ENCODE measurements at places on chromosomes 7 and 10.

- no peak for DNase-seq
Measured at GRCh38 chr10:52257692-52258075, 56.4 kb upstream of the DKK1 start.

GRCh38 chr10:85624511-85624910 lies 742.1 kb downstream of the GRID1 start:
- DNase-seq, result no peak

GRCh38 chr7:80135309-80136104 lies 876 bp downstream of the GNAI1 start:
- no peak for DNase-seq

DNA sequence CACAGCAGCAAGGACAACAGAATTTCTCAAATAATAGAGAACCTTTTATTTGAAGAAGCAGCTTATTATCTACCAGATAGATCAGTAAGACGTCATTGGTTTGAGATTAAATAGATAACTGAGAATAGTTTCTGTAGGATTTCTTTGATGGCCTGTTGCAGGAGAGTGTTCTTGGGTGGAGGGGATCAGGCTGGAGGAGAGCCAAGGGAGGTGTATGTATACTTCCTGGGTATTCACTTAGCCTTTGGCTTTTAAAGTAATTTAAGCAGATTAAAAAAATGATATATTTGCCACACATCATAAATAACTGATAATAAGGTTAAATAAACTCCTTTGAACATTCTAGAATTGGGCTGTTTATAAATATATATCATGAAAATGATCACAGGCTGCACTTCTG lies 486.1 kb upstream of the IGFBP3 start:
- DNase-seq, result no peak

GRCh38 chr7:22452142-22452959 lies 47.6 kb downstream of the STEAP1B start:
- DNase-seq, result no peak

- no peak for DNase-seq
Measured at GRCh38 chr7:51138123-51139085, 178.2 kb downstream of the COBL start.

GRCh38 chr7:20798694-20799121 lies 12.0 kb upstream of the SP8 start:
- DNase-seq, result no peak

- no peak for DNase-seq
Measured at GRCh38 chr10:46220872-46221538, 65.8 kb upstream of the ANTXRL start.

GRCh38 chr10:49187950-49188761 lies at the start of gene TMEM273:
TSS of gene TMEM273 (minus strand) at chr10:49188391. CDS start at chr10:49188336, 55 bp downstream.
- DNase-seq, result peak; percentile 90

DNA sequence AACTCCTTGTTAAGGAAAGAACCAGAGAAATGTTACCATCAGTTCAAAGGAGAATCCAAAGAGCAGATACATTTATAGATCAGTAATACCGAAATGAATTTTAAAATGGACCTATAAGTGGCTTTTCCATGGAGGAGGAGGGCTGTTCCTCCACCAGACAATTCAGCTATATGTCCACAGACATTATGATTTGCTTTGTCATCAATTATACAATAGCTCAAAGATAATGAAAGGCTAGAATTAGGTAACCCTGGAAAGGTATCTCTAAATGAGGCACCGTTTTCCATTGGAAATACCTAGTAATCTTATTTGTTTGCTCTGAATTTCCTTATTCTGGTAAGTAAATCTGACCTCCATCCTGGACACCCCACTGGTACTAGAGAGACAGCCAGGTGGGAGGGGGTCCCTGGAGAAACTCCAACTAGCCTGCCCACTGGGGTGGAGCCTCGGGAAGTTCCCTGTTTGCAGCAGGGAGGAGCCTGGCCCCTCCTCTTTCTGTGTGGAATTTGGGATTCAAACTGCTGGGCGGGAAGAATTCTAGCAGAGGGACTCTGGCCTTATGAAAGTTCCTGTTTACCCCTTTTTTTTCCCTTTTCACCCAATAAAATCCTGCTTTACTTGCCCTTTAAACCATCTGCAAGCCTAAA lies 218.0 kb downstream of the PHF14 start:
- DNase-seq, result no peak

GRCh38 chr10:12051241-12051640 lies 8.6 kb upstream of the UPF2 start:
- DNase-seq, result no peak

- DNase-seq, result no peak
Measured at GRCh38 chr7:99707096-99707495, 27.3 kb upstream of the CYP3A5 start.

DNA sequence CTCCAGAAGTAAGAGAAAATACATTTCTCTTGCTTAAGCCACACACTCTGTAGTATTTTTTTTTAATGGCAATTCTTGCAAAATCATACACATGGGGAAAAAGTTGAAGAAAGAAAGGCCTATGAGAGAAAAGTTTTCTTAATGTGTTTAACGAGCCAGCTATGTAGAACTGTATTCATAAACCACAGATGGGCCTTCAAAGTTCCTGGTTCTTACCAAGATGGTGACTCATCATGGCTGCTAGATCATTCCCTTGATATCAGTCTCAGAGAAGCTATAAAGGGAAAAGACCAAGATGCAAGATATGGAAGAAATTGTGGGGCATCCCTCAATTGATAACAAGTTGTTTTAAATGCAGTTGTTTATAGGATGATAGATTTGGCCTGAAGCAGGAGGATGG lies 992.7 kb upstream of the MBL2 start:
- DNase-seq, result peak; percentile 38

DNA sequence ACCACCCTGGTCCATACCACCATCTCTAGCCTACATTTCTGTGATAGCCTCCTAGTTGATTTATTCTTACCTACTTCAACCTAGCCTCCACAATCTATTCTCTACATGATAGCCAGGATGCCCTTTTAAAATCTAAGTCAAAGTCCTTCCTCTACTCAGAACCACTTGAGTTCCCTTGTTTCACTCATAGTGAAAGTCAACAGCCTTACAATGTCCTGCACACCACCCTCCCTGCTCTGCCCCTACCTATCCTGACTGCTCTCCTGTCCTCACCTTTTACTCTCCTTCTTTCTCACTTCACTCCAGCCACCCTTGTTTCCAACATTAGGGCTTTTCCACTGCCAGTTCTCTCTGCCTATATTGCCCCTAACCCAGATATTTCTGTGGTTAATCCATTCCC lies 146.7 kb downstream of the GRM3 start:
- no peak for DNase-seq

GRCh38 chr10:13767676-13768178 lies 181.0 kb downstream of the PRPF18 start:
- peak; percentile 42 for DNase-seq

DNA sequence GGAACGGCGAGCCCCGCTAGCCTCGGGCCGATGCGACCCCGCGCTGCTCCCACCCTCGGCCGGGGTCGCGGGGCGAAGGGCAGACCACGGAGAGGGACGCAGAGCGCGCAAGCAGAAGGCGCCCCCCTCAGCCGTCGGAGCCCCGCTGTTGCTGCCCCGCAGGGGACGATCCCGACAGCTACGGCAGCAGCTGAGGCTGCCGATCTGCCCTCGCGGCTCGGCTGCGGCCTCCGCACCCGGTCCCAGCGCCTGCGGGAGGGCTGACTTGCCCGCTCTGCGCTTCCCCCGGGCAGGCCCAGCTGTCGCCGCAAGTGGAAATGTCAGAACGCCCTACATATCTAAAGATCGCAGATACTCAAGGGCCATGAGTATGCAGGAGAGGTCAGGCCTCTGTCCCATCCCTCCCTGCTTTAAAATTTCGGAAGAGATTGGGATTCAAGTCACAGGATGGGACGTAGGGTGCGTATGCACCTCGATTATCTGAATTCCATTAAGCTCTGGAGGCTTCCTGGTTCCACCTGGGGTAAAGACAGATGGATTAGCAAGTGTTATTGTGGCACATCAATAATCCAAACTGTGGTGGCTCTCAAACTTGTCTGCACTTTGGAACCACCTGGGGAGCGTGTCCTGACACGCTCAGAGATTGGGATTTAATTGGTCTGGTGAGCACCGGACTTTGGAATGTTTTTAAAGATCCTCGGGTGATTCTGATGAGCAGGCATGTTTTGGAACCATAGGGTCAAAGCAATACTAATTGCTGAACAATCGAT lies at the start of gene CRPPA:
TSS of gene CRPPA (minus strand) at position 206 of the 770 bp plus-strand sequence. CDS start 216 bp downstream, outside the sequence.
- no peak for DNase-seq

GRCh38 chr10:15588635-15589508 lies 130.8 kb downstream of the ITGA8 start:
- DNase-seq, result no peak

DNA sequence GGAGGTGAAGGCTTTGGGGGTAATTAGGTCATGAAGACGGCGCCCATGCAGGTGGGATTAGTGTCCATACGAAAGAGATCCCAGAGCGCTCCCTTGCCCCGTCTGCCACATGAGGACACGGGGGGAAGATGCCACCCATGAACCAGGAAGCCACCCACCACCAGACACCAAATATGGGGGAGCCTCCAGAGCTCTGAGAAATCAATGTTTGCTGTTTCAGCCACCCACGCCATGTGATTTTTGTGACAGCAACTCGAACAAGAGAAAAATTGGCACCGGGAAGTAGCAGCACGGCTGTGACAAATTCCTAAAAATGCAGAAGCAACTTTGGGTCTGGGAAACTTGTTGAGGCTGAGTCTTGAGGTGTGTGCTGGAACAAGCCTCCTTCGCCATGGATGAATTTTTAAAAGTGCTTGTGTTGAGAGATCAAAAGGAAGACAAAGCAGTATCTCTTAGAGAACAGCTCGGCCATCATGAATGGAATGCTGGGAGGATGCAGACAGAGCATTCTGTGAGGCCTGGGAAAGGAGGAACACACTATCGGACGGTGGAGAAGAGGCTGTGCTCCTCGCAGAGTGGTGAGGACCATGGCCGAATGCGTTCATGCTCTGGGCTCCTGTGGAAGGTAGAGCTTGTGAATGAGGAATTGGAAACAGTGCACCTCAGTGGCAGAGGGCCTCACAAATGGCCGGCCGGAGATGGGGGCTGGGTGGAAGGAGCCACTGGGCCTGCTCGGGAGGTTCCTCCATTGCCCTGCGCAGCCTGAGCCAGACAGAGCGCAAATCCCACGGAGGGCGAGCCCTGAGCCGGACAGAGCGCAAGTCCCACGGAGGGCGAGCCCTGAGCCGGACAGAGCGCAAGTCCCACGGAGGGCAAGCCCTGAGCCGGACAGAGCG lies 277.5 kb downstream of the PTPRN2 start:
- DNase-seq, result no peak

GRCh38 chr7:17168416-17168815 lies 130.0 kb upstream of the AHR start:
- no peak for DNase-seq

GRCh38 chr7:80699045-80699638 lies 60.7 kb downstream of the CD36 start:
- no peak for DNase-seq

GRCh38 chr7:96076350-96076707 lies 245.6 kb downstream of the SLC25A13 start:
- no peak for DNase-seq

DNA sequence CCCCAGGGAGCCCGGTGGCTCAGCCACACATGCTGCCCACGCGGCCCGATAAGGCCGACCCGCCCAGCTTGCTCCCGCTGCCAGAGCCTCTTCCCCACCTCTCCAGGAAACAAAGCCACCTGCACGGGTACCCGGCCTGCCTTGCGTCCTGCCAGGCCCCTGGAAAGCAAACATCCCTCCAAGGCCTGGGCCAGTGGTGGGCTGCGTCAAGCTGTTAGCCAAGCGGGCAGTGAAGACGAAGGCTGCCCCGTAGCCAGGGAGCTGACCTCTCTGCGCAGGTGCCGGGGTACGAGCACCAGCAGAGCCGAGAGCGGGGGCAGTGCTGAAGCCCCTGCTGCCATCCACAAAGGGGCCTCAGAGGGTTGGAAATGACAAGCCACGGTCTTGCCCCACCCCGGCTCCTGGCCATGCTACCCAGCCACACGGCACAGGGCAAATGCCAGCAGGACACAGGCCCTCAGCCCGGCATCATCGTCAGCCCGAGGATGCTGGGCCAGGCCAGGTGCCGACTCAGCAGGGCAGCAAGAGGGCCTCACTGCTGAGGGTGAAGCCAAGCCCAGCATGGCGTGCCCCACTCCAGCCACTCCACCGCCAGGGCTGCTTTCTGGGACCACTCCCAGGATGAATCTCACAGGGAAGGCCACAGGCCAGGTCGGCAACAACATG lies 140.0 kb downstream of the PTPRN2 start:
- DNase-seq, result no peak

DNA sequence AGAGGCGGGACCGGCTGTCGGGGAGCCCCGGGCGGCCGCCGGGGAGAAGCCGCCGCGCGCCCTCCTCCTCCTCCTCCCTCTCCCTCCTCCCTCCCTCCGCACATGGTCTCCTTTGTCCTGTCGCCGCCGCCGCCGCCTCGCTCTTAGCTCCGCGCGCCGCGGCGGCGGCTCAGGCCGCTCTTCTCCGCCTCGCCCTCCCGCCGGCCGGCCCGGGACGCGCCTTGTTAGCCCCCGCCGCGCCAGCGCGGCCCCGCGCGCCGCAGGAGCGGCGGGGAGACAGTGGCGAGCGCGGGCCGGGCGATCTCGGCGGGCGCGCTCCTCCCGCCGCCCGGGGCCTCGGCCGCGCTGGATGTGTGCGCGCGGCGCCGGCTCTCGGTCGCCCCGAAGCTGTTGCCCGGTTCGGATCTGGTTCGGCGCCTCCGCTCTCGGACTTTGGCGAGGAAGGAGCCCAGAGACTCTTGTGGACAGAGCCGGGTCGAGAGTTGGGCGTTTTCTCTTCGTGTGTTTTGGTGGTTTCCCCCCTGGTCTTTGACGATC lies 437.4 kb upstream of the GALNT17 start:
- DNase-seq, result no peak

GRCh38 chr7:152641384-152641783 lies 34.6 kb downstream of the XRCC2 start:
- DNase-seq, result no peak

- DNase-seq, result no peak
Measured at GRCh38 chr7:128145191-128145590, 95.9 kb upstream of the LEP start.

- no peak for DNase-seq
Measured at GRCh38 chr10:14758994-14759664, 15.6 kb downstream of the FAM107B start.

DNA sequence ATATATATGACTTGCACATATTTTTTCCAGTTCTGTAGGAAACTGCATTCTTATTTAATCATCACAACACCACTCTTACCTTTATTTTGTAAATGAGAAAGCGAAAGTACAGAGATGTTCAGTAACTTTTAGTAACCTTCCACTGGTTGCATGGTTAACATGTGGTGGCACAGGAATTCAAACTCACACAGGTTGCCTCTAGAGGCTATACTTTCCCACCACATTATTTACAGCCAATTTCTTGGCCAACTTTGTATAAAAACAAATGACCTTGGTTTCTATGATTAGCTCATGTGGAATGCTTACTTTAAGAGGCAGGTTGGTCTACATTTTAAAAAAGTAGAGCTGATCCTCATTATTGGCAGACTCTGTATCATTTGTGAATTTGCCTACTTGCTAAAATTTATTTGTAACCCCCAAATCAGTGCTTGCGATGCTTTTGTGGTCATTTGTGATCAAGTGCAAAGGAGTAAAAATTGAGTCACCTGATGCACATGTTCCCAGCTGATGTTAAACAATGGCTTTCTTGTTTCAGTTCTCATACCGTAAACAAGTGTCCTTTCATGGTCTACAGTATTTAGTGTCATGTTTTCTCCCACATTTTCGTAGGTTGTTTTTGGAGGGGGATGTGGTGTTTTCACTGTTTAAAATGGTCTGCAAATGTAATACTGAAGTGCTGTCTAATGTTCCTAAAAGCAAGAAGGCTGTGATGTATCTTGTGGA lies 14.8 kb downstream of the BBS9 start:
- DNase-seq, result no peak

Data from kidney epithelial cell (primary cell).